ENCODE measurements at places on chromosomes 3 and 15. TPM values are rescaled to one million over a fixed set of nuclear protein-coding genes. Genes with fewer than 3 reads are reported as not detected.

GRCh38 chr3:90035643-90036042, 928.2 kb downstream of the EPHA3 start:
- no peak for DNase-seq

- DNase-seq = no peak
Measured at GRCh38 chr3:112128843-112129727, 4.0 kb downstream of the GCSAM start.

- DNase-seq = no peak
Measured at GRCh38 chr3:52247409-52248164, 2.0 kb downstream of the PPM1M start.

- no peak for DNase-seq
Measured at GRCh38 chr15:99502182-99502581, 63.6 kb upstream of the MEF2A start.

TMEM207 gene
- total RNA-seq = not detected

ITIH3 gene
- not detected for total RNA-seq

ERICH6 gene
- 0.69 TPM for total RNA-seq

All from glutamatergic neuron (in vitro differentiated cells).